Transverse colon (tissue), 4 donors: ENCODE measurements at places on chromosomes 13 and 19. TPM values are rescaled to one million over a fixed set of nuclear protein-coding genes. Genes with fewer than 3 reads are reported as not detected.

DNA sequence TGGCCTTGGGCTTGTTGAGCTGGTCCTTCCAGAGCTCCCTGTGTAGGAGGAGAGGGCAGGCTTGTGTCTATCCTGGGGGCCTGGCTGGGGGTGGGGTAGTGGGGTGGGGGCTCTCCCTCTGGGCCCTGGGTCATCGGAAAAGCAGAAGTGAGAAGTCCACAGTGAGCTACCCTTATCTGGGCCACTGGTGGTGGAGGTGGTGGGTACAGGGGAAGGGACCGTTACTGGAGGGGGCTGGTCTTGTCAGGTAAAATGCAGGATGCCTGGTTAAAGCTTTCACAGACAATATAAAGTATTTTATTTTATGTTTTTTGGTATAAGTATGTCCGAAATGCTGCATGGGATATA is 342 bp upstream of the SIGLEC10 start:
- no peak for DNase-seq

GRCh38 chr13:109166804-109167203 is 537.4 kb downstream of the MYO16 start:
- DNase-seq: no peak

DNA sequence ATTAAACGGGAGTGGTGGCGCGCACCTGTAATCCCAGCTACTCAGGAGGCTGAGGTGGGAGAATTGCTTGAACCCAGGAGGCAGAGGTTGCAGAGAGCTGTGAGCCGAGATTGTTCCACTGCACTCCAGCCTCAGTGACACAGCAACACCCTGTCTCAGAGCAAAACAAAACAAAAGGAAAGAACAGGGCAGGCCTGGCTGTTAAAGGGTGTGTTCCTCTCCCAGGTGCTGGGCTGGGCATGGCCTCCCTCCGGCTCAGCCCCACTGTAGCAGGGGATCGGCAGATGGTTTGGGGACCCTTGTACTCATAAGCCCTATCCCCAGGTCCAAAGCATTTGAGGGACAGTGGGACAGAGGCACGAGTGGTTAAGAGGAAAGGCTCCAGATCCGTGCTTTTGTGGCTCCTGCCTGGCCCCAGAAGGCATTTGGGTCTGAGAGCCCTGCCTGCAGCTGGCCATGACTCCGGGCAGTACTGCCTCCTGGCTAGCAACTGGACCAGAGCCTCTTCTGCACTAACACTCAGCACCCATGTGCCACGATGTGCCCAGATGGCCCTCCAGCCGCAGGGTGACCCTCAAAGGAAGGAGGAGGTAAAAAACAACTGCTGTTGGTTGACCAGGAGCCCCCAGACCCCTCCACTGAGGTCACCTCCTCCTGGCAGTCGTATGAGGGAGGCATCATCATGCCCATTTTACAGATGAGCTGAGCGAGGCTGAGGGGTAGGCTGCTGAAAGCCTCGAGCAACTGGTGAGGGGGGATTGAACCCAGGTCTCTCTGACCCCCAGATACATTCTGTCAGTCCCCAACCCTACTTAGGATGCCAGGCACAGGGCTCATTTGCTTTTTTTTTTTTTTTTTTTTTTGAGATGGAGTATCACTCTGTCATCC is 10.0 kb downstream of the RFX1 start:
- DNase-seq: no peak

DNA sequence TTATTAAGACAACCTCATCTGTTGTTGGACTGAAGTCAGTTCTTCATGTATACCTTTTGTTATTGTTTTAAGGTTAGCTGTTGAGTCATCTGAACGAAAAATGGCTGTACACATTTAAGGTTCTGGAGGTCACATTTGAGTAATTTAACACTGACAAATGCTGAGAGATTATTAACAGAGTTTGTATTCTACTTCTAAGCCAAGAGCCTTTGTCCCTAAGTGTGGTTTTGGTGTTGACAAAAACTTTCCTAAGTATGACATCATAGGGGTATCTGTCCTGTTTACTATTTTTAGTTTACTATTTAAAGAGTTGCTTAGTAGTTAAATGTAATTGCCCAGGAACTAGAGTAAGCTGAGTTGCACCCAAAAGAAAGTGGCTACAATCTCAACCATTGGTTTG is 71.9 kb downstream of the CDK8 start:
- no peak for DNase-seq

GRCh38 chr19:44645407-44646048 is 1.8 kb downstream of the PVR start:
- no peak for DNase-seq

DNA sequence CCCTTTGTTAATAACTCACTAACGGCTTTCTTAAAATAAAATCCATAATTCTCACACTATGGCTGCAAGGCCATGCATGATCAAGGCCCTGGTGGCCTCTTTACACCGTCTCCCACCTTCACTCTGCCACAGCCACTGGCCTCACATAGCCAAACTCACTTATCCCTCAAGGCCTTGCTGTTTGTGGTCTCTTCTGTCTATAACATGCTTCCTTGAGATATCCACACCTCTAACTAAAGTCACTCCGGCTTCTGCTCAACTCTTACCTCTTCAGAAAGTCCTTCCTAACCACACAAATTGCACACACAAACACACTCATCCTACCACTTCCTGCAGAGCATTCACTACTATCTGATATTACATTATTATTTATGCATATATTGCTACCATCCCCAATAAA is 262.5 kb downstream of the DIAPH3 start:
- DNase-seq: no peak

GRCh38 chr13:97120976-97121375 is 101.2 kb upstream of the MBNL2 start:
- DNase-seq: no peak

DNA sequence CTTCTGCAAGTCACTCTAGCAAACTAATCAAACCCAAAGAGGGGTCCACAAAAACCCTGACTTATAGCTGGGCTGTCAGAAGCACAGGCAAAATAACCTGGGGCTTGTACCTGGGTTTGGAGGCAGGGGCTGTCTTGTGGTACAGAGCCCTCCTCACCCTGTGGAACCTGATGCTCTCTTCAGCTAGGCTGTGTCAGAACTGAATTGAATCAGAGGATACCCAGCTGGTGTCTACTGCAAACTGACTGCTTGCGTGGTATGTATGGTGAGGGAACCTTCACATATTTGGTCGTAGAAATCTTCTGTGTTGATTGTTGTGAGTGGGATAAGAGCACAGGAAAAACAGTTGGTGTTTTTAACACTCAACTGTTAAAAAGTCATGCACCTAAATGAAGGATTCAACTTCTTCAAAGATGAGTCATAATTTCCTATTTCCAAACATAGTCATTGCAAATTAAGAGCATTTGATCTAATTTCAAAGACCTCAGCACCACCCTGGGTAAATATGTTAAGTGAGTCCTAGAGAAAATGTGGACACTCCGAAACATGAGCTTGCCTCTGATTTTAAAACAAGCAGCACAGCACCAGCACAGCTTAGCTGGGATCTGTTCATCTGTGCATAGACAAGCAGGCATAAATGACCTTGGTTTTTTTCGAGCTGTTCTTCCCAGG is 840.2 kb downstream of the UQCRFS1 start:
- no peak for DNase-seq

DNA sequence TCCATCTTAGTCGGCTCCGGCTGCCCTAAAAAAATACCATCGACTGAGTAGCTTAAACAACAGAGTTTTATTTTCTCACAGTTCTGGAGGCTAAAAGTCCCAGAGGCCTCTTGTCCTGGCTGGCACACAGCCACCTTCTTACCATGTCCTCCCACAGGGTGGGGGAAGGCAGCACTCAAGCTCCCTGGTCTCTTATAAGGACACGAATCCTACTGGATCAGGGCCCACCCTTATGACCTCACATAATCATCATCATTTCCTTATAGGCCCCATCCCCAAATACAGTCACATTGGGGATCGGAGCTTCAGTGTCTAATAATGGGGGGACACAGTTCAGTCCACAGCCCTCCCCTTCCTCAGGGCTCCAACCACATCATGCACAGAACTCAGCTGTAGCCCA is 2.6 kb upstream of the TUBA3C start:
- DNase-seq: no peak

DNA sequence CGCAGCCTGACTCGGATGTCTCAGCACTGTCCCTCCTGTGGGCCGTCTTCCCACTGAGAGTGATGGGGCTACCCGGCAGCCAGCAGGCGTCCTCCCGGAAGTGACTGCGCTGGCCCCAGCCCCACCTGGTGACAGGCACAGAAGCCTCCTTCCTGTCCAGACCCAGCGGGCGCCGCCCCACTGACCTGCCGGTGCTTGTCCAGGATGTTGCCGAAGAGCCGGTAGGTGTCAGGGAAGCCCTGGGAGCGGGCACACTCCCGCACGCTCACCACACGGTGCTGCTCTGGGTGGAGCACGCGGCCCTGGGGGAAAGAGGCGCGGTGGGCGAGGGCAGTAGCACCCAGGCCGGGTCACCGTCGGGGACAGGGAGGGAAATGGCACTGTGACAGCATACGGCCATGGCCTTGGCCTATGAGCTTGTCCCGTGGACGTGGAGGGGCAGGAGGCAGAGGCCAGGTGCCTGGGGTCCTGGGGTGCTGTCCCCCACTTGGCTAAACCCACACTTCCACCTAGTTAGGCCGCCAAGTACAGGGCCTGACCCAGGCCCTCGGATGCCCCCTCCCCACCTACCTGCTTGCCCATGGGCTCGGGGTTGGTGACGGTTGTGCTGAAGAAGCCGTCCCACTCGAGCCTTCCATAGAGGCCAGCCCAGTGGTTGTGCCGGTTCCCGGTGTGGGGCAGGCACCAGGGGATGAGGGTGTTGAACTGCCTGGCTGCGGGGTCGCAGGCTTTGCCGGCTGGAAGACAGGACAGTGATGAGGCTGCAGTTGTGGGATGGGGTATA is 16.0 kb upstream of the EIF3G start:
- no peak for DNase-seq

DNA sequence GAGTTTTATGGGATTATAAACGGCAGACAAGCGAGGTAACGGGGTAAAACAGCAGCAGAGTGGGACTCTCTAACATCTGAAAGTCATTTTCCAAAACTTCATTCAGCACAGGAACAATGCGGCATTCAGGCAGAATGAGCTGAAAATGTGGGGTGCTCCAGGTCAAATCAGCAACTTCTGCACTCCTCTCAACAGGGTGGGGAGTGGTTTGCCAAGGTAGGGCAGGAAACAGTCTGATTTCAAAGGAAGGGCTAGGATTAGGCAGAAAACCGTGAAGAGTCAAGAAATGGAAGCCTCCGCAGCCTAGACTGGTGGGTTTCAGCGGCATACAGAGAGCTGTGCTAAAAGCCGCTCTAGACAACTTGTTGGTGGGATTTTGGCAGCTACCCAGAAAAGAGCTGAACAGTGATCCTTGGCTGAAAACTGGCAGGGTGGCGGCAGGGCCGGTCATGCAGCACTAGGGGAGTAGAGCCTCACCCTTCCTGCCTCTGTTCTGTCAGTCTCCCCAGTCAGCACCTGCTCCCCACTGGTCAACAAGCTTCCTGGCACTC is 154.2 kb upstream of the KLF12 start:
- DNase-seq: peak; percentile 49

- DNase-seq: no peak
Measured at GRCh38 chr13:40220299-40220935, 446.0 kb downstream of the FOXO1 start.

The CLN5 gene
- total RNA-seq: 1.6 TPM

The FGF22 gene
- not detected for total RNA-seq

The ZNF331 gene
- total RNA-seq: 15.7 TPM

The IRGC gene
- not detected for total RNA-seq

The GPC5 gene
- total RNA-seq: 0.48 TPM

The ENOX1 gene
- 2.2 TPM for total RNA-seq

The ZNF536 gene
- 1.00 TPM for total RNA-seq
